Activated CD4-positive, alpha-beta memory T cell treated with anti-CD3 and anti-CD28 coated beads, Interleukin-2, amount 10 ng/mL, durations not matched to agents 7 days and 5 days (primary cell): ENCODE measurements at places on chromosomes 6 and 20. TPM values are rescaled to one million over a fixed set of nuclear protein-coding genes. Genes with fewer than 3 reads are reported as not detected.
A peak's percentile ranks its signal among the peaks of the same experiment; 100 is the strongest.

DNA sequence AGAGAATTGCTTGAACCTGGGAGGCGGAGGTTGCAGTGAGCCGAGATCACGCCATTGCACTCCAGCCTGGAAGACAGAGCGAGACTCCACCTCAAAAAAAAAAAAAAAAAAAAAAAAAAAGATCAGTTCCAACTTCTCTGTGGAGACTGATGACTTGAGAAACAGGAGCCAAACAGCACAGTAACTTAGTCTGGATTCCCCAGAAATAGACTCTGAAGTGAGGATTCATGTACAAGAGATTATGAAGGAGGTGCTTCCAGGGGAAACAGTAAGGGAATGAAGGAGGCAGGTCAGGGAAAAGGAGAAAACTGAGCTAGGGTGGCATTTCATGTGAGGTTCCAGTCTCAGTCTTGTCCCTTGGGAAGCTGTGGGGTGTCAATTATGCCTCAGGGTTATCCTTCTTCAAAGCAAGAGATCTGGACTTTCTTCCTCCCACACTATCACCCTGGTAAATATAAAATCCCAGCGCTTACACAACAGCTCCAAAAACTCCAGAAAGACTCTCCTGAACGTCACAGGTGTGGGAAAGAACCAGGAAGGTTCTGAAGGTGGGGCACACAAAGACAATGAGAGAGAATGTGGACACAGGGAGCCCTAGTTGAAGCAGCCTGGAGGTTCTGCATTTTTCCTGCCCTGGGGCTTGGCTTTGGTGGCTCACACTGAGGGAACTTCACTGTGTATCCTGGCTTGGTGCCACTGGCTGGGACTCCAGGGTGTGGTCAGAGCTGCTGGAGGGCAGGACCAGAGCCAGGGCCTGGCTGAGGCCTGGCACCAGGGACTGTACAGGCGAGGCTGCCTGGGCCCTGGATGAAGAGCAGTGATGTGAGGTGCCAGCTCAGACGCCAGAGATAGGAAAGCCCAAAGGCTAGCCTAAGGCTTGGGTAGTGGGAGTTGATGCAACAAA lies 46.8 kb downstream of the PCNA start:
- DNase-seq: no peak

GRCh38 chr6:163459536-163459935 lies 45.0 kb downstream of the QKI start:
- DNase-seq: no peak

GRCh38 chr6:15077961-15078360 lies 167.9 kb upstream of the JARID2 start:
- DNase-seq: no peak

DNA sequence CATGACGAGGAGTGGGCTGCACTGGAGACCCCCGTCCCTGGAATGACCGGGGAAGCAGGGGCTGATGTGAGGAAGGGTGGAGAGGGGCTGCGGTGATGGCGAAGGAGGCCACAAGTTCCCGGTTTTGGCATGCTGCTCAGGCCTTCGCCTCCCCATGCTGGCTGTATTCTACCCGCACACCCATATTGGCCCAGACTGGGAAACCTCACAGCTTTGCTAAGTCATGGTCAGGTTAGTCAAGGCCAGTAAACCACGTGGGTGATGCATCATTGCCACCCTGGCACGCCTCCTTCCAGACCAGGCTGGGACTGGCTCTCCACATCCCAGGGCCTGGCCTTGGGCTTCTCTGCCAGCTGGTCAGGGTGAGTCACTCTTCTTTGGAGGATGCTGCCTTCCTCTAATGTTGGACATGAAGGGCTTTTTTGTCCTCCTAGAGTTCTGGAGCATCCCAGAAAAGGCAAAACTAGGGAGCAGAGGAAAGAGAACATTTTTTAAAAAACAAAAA lies 53.8 kb downstream of the PCNA start:
- DNase-seq: no peak

DNA sequence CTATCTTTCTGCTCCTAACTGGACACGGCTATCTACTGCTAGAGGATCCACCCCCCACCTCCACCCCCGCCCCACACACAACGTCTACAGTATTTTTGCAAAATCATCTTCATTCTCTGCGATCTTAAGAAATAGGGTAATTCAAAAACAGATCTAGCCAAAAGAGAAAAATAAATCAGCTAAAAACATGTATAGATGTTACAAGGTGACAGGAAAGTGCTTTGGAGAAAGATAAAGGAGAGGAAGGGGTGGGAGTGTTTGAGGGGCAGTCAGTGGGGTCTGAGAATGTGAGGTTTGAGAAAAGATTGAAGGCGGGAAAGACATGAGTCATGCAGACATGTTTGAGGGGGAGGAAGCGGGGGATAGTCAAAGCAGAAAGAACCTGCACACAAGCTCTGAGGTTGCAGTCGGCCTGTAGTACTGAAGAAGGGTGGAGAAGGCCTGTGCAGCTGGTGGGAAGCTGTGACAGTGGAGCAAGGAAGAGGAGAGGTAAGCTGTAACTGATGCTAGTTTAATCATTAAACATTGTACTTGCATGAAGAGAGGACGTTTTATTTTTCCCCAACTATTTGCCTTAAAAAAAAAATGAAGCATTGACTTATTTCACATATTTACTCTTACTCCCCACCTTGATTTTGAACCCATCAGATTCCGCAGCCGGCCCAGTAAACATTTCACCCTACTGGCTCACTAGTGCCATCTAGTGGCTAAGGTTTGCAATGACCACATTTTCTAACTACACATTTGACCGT lies 332.6 kb downstream of the ADGRB3 start:
- DNase-seq: peak; percentile 61

GRCh38 chr6:85749236-85749635 lies 106.5 kb upstream of the SYNCRIP start:
- DNase-seq: no peak

- DNase-seq: no peak
Observed at GRCh38 chr6:47103931-47104330, 61.8 kb upstream of the ADGRF1 start.

DNA sequence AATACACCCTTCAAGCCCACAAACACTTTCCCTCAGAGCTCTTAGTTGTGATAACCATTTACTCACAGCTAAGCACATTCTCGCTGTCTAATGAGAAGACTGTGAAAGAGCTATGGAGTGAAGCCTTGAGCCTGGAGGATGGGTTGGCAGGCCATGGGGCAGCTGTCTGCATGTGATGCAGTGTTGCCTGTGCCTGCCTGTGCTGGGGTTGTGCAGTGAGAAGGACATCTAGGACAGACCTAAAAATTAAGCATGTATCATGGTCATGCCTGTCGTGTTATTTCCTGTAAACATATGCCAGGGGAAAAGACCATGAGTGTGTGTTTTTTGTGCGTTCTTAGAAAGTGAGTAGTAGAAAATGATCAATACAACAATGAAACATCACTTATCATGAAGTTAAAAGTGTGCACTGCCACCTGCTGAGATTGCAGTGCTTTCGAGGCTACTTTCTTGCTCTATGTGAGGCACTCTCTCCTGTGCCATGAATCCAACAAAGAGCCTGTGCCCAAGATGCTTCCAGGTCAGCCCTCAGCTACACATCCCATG lies 8.1 kb upstream of the ZC3H12D start:
- no peak for DNase-seq

DNA sequence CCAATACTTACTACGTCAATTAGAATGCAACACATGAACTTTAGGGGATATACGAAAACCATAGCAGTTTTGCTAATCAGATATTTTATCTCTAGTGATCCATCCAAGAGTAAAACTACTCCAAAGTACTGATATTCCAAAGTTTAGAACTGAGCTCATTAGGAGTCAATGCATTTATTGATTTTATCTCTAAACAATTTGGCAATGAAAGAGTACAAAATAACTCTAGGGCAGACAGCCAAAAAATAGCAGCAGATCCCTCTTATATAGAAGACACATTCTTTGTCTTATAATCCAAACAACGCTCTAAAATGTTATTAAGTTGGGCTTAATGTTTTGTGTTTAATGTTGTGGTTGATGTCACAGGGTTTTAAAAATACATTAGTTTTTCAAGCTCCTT lies 923.9 kb upstream of the MAN1A1 start:
- no peak for DNase-seq

DNA sequence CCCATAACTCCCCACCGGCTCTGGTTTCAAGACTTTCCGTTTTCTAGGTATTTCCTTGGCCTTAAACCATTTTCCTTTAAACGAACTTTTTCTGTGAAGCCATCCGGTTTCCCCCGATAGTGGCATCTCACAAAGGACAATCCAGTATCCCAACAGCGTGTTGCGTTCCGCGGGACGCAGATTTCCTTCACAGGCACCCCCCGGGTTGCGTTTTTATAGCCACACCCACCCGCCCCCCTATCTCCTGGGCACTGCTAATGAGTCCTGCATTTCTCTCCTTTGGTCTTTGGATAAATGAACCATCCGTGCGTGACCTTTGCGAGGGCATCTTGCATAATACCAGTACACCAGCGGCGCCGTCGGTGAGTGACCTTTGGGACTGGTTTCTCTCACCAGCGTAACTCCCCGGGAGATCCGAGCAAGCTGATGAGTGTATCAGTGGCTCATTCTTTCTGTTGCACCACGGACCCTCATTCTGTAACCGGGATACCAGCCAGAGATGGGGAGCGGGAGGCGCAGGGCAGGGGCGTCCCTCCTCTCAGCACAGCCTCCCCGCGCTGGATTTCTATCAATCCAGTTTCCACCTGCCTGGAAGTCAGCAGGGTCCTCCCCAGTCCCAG lies 586 bp upstream of the NQO2 start:
- peak; percentile 33 for DNase-seq

DNA sequence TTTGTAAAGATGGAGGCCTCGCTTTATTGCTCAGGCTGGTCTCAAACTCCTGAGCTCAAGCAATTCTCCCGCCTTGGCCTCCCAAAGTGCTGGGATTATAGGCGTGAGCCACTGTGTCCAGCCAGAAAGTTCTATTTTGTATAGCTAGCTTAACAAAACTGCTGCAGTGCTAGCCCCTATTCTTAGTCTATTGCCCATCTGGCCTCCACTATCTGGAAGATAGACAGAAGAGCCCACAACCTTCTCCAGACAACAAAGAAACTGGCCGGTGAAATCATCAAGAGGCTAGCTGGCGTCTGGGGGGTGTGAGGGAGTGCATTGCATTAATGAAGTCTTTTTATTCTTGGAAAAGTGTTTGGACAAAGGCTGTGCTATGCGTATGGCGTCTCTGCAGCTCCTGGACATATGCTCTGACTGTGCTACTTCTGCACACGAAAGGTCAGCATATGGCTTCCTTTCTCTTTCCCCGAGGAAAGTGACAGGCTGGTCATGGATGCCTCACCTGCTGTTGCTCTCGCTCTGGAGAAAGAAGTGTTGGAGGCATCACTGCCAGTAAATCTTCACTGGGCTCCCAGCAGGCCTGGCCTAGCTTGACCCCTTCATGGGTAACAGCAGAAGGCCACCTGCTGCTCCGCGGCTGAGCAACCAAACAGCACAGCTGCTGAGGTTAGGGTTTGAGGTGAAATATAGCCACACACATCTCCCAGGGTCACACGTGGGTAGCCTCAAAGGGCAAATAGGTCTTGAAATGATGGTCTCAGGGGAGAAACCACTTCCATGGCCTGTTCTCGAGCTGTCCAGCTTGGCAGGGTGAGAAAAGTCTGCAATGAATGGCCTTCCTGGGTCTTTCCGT lies 95.1 kb upstream of the IYD start:
- no peak for DNase-seq

GRCh38 chr6:134757911-134758361 lies 192.0 kb downstream of the ALDH8A1 start:
- DNase-seq: no peak

DNA sequence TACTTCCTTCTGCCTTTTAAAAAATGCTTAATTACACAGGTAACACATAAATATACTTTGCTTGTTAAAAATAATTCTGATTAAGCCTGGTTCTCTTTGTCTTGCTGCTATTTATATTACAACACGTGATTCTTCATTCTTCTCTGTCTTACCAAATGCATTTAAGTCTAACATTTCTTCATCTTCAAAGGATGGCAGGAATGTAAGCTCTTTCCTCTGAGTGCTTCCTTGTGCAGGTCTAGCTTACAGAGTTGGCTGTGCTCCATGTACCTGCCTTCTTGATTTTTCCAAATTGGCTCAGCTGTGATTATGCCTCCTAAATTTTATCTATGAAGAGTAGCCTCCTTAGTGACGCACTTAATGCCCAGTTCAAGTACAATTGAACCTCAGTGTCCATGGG lies 44.4 kb downstream of the RNF144B start:
- DNase-seq: no peak

GRCh38 chr6:73062837-73063236 lies 162.5 kb downstream of the KHDC1L start:
- DNase-seq: no peak

GRCh38 chr6:6893701-6894100 lies 214.1 kb upstream of the RREB1 start:
- no peak for DNase-seq

The TRIM10 gene
- total RNA-seq: not detected

The THBD gene
- total RNA-seq: not detected

The FOXA2 gene
- not detected for total RNA-seq

The ABCF1 gene
- total RNA-seq: 64.3 TPM
